ENCODE measurements at places on chromosomes 5 and 9. TPM values are rescaled to one million over a fixed set of nuclear protein-coding genes. Genes with fewer than 3 reads are reported as not detected.
A peak's percentile ranks its signal among the peaks of the same experiment; 100 is the strongest.

DNA sequence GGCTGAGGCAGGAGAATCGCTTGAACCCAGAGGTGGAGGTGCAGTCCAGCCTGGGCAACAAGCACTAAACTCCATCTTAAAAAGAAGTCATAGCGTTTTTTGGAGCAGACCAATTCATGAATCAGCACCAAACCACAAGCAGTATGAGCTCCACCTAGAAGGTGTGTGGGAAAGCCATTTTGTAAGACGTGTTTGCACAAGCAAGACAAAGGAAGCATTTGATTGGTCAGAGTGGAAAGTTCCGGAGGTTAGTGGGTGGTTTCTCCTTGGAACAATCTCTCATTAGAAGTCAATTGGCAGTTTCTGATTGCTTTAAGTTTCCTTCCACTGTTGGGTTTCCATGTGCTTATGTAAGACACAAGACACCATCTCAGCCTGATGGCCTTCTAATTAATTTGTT is 5.0 kb downstream of the SRD5A1 start:
- peak; percentile 97 for DNase-seq

DNA sequence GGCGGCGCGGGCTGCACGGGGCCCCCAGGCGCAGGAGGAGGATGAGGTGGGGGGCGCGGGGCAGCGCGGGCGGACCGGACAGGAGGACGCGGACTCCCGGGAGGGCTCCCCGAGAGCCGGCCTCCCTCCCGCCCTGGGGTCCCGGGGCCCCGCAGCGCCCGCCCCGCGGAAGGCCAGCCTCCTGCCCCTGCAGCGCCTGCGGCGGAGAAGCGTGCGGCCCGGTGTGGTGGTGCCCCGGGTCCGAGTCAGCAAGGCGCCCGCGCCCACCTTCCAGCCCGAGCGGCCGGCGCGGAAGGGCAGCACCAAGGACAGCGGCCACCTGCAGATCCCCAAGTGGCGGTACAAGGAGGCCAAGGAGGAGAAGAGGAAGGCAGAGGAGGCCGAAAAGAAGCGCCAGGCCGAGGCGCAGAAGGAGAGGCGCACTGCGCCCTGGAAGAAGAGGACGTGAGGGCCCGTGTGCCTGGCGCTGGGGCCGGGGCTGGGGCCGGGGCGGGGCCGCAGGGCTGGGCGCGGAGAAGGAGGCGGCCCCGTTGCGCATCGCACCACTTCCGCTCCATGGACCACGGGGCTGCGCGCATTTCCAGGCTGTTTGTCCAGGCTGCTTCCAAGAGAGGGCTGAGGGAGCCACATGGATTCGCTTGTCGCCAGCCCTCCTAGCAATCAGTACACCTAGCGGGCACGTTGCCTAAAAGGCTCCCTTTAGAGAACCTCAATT is 86.0 kb downstream of the ANKRD33B start:
- DNase-seq, result no peak

DNA sequence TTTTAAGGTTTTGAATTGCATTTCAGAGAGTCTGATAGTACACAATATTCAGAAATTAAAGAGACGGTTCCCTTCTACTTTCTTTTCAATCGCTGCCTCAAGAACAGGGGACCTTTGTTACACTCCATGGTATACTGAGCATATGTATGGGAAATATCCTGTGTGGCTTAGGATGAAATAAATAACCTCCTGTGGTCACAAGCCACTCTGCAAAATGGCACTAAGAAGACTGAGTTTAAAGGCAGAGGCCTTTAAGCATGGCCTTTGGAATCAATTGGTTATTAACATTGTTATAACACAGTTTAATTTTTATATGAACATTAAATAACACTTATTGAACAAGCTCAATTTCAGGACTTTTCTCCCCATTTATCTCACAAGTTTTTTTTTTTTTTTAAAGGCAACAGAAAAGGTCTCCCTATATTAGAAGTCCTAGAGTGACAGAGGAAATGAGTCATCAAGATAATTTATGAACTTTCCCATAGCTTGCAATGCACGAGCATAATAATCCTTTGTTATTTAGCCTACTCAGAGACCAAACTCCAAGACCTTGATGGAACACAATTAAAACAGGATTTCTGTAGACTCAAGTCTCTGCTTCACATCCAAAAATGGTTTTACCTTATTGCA is 341.9 kb downstream of the TMEM167A start:
- DNase-seq, result peak; percentile 50

DNA sequence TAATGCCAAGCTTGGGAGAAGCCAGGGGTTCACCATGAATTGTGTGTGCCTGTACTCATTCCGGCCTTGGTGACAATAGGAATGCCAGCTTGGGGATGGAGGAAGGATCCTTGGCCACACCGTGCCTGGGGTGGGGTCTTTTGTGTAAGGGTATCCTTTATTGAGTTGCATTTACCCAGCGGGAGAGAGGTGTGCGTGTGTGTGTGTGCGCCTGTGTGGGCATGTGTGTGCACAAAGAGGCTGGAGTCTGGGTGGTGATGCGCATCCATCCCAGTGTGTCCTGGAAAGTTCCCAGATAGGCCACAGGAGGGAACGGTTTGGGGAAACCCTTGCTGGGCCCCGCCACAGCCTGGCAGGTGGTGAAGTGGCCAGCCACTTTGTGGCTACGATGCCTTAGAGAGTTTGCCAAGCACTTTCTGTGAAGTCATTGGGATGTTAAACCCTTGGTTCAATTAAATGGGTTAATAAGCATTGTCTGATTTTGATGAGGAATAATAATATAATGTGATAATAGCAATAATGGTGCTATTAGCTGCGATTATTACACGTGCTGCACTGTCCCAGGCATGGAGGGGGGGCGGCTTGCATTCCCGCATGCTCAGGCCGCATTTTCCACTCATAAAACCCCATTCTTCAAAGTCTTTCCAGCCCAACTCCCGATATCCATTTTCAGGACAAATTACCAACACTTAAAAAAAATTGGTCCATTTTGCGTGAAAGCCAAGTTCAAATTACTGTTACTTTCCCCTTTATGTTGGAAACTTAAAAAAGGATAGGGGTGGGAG is 13.7 kb downstream of the PITX1 start:
- DNase-seq, result no peak

Gene OR1J2
- not detected for total RNA-seq

Gene PDGFRB
- total RNA-seq, result 1.6 TPM
